ENCODE measurements at places on chromosomes 2 and 18.

DNA sequence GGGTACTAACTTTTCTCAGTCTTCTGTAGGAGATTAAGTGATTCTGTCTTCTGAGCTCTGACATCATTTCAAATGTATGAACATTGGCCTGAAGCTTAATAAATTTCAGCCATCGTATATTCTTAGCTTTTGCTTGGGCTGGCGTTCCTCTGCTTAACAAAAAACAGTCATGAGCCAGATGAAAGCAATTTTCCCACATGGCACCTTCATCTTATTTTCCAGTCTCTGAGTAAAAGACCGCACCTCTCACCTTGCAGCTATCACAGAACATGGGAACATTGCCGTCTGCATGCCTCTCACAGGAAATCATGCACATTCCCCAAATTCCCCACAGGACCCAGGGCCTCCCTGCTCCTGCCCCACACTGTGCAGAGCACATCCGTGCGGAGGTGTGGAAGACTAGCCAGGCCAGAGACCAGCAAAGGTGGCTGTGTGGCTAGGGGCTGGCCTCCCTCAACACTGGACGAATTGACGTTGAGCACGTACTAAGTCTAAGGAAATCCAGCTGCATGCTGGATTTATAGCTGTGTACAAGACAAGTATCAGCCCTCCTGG, 531.8 kb upstream of the ID2 start:
- no peak for DNase-seq

GRCh38 chr2:149814049-149814448, 226.5 kb upstream of the MMADHC start:
- DNase-seq, result no peak

DNA sequence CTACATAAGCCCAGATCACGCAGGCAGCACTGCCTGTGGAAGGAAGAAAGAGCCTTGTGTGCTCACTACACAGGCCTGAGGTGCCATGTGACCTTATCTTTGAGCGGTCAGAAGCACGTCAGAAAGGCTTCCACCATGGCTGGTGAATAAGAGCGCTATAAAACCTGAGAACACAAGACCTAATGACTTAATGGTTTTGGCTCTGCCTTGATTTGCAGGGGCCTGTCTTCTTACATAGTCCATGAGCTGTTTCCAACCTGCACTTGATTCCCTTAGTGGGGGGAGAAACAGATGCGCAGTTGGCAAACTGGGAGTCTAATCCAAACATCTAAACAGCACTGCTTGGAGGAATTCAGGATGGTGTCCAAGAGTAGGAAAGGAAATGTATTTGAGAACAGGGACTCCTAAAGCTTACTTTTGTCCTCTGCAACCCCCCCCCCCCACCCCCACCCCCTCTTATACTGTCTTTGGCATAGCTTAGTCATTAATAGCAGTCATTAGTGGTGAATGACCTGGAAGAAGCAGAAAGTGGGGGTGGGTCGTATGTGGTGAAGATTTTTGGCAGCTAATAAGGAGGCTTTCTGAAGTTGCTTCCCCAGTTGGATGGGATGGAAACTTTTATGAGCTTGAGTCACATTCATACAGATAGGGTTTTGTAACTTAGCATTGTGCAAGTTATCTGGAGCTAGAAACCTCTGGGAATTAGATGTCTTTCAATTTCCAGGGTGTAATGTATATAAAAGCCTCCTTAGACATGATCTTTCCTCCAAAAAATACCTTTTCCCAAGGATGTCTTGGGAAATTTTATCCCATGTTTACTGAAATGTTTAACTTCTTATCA, 454.1 kb downstream of the MEIS1 start:
- peak; percentile 50 for DNase-seq

- DNase-seq, result no peak
Observed at GRCh38 chr2:50513724-50514123, 518.2 kb downstream of the NRXN1 start.

DNA sequence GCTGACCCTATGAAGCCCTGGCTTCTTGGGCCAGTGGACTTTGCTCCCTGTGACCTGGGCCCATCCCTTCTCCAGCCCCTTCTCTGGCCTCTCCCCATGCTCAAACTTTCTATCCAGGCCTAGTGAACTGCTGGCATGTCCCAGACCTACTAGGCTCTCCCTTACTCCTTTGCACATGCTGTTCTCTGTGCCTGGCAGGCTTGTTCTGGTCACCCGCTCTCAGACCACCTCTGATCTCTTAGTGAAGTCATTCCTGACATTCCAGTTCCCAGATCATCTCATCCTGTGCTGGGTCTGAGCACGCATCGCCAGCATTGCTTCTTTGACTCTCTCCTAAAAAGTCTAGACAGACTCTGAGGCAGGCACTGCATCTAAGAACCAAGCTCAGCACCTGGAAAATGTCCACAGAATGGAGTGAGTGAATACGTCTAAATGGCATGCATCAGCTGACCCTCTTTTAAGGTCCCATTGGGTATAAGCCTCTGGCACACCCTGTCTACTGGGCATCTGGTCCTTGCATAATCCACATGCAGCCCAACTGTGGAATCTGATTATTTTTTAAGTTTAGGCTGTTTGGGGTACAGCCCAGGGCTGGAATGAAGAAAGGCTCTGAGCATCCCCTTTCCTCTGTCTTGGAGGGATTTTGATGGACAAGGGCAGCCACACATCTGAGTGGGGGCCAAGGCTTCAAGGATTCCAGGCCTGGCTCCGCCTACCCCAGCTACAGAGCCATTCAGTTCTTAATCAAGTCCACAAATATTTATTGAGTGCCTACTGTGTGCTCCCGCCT, 130.6 kb upstream of the HAAO start:
- DNase-seq, result no peak

GRCh38 chr2:240733803-240734495, 42.3 kb downstream of the AQP12A start:
- no peak for DNase-seq

- DNase-seq, result no peak
Observed at GRCh38 chr2:8255448-8255800, 426.4 kb upstream of the ID2 start.

GRCh38 chr2:37713258-37713700, 41.8 kb upstream of the CDC42EP3 start:
- no peak for DNase-seq

DNA sequence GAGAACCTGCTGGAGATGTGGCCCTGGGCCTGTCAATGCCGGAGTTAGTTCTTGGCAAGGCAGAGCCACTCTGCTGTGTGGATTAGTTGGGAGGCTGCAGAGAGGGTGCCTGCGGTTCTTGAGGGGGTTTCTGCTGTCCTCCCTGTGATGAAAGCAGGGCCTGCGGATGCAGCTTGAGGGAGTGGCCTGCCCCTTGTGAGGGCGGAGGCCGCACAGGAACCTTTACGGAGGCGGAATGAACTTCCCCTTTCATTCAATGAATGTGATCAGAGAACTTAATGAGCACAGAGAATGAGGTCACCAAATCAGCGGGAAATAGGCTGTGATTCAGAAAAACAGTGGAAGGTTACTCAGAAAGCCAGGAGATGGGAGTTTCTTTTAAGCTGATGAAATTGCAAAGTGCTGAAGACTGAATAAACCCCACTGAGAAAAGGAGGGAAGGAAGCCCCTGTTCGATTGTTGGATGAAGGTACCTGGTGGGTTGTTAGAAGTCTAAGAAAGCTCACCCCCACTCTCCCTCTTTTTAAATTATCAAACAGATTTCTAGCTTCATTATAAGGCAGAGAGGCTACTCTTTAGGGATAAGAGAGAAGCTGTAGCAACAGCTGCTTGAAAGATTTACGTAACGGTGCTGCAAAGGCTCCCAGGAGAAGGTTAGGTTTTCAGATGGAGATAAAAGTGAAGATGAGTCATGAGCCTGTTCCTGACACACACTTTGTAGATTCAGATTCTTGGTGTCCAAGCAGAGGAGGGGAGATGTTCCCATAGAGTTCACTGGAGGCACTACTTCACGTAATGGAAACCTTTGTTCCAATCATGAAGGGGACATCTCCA, 47.4 kb downstream of the VWA3B start:
- no peak for DNase-seq

GRCh38 chr2:202608142-202608852, 26.5 kb upstream of the FAM117B start:
- no peak for DNase-seq

DNA sequence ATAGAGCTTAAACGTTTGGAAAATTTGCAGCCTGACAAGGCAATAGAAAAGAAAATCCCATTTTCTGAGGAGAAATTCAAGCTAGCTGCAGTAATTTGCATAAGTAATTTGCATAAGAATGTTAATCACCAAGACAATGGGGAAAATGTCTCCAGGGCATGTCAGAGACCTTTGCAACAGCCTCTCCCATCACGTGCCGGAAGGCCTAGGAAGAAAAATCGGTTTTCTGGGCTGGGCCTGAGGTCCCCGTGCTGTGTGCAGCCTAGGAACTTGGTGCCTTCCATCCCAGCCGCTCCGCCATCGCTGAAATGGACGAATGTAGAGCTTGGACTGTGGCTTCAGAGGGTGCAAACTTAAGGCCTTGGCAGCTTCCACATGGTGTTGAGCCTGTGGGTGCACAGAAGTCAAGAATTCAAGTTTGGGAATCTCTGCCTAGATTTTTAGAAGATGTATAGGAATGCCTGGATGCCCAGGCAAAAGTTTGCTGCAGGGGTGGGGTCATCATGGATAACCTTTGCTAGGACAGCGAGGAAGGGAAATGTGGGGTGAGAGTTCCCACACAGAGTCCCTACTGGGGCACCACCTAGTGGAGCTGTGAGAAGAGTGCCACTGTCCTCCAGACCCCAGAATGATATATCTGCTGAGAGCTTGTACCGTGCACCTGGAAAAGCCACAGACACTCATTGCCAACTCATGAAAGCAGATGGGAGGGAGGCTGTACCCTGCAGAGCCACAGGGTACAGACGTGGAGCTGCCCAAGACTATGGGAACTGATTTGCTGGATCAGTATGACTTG, 164.6 kb downstream of the GULP1 start:
- no peak for DNase-seq

GRCh38 chr2:222688917-222689316, 17.5 kb downstream of the MOGAT1 start:
- no peak for DNase-seq

DNA sequence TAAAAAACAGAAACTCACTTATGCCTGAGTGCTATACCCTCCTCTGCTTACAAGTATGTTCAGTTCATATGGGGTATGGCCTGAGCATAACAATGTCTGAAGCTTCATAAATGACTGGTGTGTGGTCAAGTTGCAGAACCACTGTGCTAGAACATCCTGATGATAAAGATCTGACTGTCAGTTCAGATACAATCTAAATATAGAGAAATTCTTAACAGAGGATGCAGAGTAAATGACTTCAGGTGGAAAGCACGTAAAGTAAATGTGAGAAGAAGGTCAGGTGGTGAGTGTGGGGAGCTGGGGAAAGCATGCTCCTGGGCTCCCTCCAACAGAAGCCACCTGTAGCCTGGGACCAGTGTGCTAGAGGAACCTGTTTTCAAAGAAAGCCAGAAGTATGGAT, 926.2 kb downstream of the TSN start:
- DNase-seq, result no peak

- DNase-seq, result no peak
Observed at GRCh38 chr2:5969303-5969702, 277.1 kb downstream of the SOX11 start.
